ENCODE measurements at places on chromosomes 2 and 18.

DNA sequence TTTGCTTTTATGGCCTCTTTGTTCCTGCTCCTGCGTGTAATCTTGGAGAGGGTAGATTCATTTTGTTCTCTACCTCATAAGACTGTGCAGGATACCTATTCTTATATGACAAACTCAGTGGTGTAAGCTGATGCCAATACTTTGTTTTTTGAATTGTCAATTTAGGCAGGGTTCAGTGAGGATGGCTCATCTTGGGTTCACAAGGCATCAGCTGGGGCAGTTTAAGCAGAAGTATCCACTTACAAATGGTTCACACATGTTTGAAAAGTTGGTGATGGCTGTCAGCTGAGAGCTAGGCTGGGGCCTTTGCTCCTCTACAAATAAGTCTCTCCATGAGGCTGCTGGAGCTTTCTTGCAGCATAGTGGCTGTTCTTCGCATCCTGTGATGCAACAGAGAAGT is 920.6 kb upstream of the PIK3C3 start:
- no peak for DNase-seq

- no peak for DNase-seq
Measured at GRCh38 chr2:213411582-213412289, 127.5 kb downstream of the SPAG16 start.

DNA sequence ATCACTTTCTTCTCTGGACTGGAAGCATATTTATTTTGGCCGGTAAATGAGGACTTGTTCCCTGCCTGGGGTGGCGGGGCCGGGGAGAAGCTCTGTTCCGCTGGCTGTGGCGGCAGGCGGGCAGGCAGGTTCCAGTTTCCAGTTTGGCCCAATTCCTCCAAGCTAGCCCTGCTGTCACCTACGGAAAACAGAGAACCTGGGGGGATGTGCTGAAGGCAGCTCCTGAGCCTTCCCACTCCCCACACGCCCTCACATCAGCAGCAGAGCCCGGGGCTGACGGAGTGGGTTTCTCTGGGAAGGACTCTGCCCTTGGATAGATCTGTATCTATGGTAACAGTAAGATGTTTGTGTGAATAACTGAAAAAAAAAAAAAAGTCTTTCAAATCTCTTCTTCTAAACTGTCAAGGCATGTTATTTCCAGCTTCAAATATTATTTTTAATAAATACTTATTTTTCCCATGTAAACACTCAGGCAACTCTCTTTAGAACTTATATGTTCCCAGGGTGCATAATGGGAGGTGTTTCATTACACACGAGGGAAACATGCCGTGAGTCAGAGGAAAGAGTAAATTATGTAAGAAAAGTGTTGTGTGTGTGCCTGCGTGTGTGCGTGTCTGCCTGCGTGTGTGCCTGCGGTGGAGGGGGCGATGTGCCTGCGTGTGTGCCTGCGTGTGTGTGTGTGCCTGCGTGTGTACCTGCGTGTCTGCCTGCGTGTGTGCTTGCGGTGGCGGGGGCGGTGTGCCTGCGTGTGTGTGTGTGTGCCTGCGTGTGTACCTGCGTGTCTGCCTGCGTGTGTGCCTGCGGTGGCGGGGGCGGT is 116.1 kb upstream of the ZNF516 start:
- peak; percentile 34 for DNase-seq

GRCh38 chr2:15826273-15826717 is 114.1 kb upstream of the MYCN start:
- no peak for DNase-seq

- DNase-seq = no peak
Measured at GRCh38 chr2:88658881-88659537, 31.7 kb upstream of the EIF2AK3 start.

GRCh38 chr2:45935791-45936622 is 284.5 kb downstream of the PRKCE start:
- DNase-seq = peak; percentile 95

DNA sequence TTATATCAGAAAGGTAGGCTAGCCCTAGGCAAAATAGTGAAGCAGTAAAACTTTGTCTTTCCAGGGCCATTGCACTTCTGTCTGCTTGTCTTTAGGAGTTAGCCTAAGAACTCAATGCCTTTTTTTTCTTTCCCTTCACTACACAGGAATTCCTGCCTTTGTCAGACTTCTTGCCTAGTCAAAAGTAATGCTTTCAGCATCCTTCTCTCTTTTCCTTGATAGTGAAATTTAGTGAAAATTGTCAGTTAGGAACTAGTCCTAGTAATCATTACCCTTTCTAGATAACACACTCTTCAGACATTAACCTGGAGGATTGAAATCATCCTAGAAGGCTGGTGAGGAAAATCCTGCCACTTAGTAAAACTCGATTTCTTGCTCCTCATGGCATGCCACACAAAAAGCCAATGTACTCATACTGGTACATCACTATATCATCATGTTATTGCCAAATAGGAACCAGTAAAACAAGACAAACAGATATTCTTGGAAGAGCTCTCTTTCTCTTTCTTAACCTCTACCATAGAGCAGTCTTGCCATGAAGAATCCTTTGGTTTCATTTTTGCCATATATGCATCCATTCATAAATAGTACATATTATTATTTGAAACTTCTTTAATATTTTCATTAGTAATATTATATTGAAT is 320.5 kb downstream of the CTNNA2 start:
- no peak for DNase-seq

DNA sequence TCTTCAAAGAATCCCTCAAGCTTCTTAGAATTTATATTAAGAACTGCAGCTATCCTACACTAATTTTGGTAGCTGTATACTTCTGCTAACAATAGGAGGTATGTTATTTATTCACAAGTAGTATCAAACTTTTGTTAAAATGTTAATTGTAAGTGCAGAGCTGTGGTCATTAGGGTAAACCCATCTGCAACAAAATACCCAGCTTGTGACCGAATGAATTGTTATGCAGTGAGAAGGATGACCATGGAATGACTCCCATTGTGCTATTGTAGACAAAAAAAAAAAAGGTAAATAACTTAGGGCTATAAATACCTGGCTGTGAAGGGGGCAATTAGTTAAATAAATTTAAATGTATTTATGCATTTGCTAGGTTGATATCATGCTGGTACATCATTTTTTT is 186.1 kb downstream of the ADCYAP1 start:
- DNase-seq = no peak

DNA sequence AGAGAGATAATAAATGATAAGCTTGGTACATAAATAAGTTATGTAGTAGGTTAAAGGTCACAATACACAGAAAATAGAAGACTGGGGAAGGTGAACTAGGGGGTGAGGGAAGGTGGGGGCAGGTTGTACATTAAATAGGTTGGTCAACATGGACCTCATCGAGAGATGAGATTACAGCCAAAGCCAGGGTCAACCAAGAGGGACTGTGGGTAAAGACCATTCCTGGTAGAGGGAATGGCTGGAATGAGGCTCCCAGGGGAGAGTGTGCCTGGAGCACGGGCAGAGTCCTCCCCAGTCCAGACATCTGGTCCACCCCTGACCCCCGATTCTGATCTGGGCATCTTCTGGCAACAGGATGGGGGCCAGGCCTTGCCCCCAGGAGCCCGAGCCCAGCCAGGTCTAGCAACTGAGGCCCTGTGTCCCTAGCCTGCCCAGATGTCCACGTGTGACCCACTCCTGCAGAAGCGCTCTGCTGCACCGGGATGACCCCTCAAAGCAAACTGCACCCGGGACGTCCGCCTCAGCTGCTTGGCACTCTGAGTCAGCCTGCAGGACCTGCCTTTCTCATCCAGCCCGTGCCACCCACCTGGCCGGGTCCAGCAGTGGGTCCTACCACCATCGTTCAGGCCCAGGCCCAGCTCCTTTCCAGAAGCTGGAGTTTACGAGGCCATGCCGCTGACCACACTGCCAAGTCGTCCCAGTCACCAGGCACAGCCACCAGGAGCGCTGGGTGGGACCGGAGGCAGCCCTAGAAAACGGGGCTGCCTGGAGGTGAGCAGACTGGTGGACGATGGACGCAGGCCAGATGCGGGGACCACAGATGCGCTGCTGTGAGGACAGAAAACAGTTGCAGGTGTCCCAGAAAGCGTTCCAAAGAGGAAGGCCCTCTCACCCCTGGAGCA is 56.2 kb upstream of the ID2 start:
- no peak for DNase-seq

DNA sequence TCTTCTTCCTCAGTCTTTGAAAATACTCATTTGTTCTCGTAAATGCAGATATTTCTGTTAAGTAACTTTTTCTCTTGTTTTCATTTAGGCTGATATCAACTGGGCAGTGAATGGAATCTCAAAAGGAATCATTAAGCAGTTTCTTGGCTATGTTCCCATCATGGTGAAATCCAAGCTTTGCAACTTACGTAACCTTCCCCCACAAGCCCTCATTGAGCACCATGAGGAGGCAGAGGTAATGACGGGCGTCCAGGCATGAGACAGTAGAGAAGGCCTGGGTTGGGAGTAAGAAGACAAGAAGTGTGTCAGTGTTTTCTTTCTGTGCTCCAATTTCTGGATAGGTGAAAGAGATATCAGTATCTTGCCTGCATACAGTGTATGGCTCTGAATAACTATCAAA is 5.1 kb downstream of the POLR1B start:
- DNase-seq = peak; percentile 14

GRCh38 chr18:75070625-75071483 is 138.1 kb downstream of the PTGR3 start:
- DNase-seq = peak; percentile 39

GRCh38 chr2:138028538-138028937 is 64.3 kb downstream of the HNMT start:
- DNase-seq = no peak

DNA sequence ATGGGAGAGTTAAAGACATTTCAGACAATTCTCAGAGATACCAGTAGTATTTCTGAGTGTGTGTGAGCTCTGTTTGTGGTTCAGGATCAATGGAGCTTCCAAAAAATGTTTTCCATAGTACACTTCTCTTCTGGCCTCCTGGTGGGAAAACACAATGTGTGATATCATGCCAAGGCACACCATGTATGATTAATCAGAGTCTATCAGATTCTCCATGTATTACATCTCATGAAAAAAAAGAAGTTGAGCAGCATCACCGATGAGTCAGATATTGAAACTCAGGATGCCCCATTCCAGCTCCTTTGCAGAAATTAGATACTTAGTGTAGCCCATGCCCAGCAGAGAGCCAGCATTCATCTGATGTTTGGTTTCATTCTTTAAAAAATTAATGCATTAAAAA is 620.3 kb upstream of the POU3F3 start:
- no peak for DNase-seq

DNA sequence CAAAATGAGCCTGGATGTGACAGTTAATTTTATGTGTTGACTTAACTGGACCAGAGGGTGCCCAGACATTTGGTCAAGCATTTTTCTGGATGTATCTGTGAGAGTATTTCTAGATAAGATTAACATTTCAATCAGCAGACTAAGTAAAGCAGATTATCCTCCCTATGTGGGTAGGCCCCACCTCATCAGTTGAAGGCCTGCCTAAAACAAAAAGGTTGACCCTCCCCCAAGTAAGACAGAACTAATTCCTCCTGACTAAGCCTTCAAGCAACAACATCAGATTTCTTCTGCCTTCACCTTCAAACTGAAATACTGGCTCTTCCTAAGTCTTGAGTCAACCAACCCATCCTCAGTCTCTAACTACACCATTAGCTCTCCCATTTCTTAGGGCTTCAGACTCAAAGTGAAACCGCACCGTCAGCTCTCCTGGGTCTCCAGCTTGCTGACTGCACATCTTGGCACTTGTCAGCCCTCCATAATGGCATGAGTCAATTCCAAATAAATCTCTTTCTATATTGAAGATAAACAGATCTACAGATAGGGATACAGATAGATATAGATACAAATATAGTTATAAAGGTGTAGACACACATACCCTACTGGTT is 47.9 kb downstream of the MEMO1 start:
- DNase-seq = no peak

GRCh38 chr2:201220102-201220570 is 37.2 kb downstream of the CASP10 start:
- no peak for DNase-seq

DNA sequence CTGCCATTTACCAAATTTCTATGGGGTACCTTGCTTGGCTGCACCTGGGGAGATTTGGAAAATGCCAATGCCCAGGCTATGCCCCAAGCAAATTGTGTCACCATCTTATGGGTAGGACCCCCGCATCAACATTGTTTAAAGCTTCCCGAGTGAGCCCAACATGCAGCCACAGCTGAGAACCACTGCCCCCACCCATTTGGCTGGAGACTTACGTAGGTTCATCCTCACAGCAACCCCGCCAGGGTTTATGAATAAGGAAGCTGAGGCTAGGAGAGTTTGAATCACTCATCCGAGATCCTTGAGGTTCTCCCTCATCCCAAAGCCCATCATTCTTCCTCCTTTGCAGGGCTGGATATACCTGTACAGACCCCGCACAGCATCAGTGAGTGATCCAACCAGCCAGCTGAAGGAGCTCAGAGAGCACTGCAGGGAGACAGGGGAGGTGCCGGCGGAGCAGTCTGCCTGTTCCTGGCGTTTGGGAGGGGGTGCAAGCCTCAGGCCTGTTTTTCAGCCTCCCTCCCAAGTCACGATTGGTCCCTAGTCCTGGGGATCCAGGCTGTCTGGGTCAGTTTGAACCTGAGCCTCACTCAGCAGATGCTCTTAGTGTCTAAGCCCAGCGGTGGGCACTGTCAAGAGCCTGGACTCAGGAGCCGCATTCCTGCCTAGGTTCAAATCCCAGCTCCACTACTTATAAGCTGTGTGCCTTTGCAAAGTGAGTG is 164.9 kb downstream of the SMAD7 start:
- no peak for DNase-seq

GRCh38 chr18:5963267-5963666 is 67.9 kb upstream of the TMEM200C start:
- no peak for DNase-seq

GRCh38 chr2:218128781-218129457 is 3.1 kb downstream of the CXCR2 start:
- no peak for DNase-seq

- DNase-seq = peak; percentile 33
Measured at GRCh38 chr2:235749121-235749770, 255.4 kb downstream of the AGAP1 start.

DNA sequence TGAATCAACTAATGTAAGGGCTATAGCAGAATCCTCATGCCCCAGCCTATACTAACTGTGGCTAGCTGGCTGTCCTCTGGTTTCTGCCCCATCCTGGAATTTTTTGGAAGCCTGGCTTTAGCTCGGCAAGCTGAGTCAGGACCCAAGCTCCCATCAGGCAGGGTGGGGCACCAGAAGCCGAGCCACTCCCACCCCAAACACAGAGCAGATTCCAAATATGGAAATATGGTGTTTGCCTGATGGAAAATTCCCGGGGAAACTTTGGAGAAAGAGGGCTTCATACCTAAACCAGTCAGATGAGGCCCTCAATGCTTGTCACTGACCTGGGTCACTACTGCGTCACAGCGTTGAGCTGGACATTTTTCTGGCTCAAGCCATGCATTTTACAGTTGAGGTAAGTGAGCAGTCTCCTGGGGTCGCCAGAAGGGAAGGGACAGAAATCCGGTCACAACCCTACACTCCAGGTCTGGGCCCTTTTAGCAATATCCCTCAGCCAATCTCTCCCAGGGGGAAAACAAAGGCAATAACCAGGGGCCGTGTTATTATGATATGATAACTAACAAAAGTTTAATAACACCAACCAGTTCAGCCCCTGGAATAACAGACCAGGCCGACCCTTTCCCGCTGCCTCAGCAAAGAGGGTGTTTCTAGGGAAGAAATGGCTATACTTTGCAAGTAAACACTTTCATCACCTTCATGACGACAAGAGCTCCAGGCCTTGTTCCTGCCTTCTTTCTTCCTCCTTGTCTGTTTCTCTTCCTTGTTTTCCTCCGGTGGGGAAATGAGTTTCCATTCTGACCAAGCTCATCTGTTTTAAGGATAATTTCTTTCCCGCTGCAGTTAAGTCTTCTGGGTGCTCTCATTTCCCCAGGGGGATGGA is 37.7 kb downstream of the PSD4 start:
- DNase-seq = no peak
